ENCODE measurements at places on chromosomes 11 and 22.
A peak's percentile ranks its signal among the peaks of the same experiment; 100 is the strongest.

DNA sequence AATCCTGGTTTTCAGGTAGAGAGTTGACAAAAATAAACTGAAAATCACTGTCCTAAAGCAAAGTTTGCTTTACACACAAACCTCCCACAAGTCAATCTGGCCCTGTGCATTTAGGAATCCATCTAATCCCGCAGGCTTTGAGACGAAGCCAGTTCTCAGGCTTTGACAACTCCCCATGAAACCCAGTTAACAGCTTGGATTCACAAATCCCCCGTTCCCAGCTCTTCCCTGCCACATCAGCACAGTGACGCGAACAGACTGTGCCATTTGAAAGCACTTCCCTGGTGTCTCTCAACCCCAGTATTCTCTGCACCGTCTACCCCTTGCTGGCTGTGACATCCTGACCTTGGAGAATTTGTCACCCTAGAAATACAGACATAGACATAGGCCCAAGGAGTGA is 117.8 kb downstream of the OPCML start:
- no peaks in the 10 kb centered on the region for H3K27me3 ChIP-seq
- no peak overlapping the region for H3K4me3 ChIP-seq
- DNase-seq = no peak
- H3K27ac ChIP-seq = no peak overlapping the region

DNA sequence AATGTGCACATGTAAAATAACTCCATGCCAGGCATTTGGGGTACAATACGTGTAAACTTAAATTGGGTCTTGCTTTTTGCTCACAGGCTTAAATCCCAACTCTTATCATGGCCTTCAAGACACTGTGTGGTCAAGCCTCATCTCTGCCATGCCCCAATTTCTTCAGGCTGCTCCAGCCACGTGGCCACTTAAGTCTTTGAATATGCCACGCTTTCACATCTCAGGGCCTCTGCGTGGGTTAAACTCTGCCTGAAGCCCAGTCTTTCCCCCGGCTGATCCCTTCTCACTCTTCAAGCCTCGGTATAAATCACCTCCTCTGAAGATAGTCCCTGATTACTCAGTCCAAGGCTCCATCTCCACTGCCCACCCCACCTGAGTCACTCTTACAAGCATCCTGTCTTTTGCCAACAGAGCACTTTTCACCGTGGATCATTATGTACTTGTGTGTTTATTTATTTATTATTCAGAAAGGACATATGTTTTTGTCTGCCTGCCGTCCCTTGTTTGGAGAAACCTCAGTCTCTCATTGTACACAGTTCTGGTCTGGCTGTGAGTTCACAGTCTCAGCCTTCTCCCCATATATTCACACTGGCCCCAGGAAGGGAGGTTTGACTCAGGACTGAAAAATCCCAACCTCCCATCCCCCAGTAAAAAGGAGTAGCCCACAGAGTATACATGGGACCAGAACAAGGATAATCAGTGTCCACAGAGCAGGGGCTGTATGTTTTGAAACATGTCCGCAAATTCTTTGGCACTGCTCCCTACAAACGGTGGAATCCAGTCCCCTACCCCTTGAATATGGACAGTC is 344.7 kb downstream of the MN1 start:
- no peak overlapping the region for H3K4me3 ChIP-seq
- no peaks in the 10 kb centered on the region for H3K27me3 ChIP-seq
- no peak overlapping the region for H3K27ac ChIP-seq
- H3K36me3 ChIP-seq = no peaks in the 10 kb centered on the region

- no peaks in the 10 kb centered on the region for H3K27me3 ChIP-seq
- H3K27ac ChIP-seq = no peak overlapping the region
- H3K36me3 ChIP-seq = no peaks in the 10 kb centered on the region
- no peak for DNase-seq
Observed at GRCh38 chr11:16859651-16860050, 121.2 kb downstream of the C11orf58 start.

DNA sequence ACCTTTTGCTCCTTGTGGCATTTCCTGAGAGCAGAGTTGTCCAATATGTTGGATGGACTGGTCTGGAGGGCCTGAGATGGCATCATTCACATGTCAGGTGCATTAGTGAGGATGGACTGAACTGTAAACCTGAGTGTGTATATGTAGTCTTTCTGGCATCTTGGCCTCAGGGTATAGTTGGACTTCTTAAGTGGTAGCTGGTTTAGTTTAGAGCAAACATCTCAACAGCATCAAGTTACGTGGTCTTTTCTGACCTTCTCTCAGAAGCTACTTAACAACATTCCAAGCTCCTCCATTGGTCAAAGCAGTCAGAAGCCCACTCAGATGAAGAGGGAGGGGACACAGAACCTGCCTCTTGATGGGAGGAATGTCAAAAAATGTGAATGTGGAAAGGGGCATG is 829.9 kb downstream of the METTL15 start:
- no peak overlapping the region for H3K27ac ChIP-seq
- H3K4me1 ChIP-seq = no peaks in the 10 kb centered on the region
- H3K4me3 ChIP-seq = no peak overlapping the region
- no peak for DNase-seq

DNA sequence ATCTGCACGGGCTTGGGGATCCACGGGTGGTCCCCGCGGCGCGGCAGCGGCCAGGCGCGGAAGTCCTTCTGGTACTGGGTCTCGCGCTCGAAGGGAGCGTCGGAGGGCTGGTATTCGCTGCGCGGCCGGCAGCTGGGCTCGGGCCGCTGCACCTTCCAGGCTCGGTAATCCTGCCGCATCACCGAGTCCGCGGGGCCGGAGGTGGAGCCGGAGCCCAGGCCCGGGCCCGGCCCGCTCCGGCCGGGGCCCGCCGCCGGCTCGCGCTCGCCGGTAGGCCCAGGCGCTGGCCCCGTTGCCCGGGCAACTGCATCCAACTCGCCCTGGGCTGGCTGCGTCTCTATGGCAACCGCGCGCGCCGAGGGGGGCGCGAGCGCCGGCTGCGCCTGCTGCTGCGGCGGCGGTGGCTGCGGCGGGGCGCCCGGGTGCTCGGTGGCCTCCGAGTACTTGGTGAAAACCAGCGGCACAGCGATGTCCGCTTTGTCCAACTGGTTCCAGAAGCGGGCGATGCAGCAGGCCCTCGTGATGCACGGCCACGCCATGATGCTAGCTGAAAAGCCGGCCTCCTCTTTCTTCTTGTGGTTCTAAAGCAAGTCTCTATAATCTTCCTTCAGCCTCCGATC is 897 bp downstream of the MAP6 start:
- H3K27me3 ChIP-seq = no peaks in the 10 kb centered on the region
- H3K4me1 ChIP-seq = no peaks in the 10 kb centered on the region
- DNase-seq = peak; percentile 26

DNA sequence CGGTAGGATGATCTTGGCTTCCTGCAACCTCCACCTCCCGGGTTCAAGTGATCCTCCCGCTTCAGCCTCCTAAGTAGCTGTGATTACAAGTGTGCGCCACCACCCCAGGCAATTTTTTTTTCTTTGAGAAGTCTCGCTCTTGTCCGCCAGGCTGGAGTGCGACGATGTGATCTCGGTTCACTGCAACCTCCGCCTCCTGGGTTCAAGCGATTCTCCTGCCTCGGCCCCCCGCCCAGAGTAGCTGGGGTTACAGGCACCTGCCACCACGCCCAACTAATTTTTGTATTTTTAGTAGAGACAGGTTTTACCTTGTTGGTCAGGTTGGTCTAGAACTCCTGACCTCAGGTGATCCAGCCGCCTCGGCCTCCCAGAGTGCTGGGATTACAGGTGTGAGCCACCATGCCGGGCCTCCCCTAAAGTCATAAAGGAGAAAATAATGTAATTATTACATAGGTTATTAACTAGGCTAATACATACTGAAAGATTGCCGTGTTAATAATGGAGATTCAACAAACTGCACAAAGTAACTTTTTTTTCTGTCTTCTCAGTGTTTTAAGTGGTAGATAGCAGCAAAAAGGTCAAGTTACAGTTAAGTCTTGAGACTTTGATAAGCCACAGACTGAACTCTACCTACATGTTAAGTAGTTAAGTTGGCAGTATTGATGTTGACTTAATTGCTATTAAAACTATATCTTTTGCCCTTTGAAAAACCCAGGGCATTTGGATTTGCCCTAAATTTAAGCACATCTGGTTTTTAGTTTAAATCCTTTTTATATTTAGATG is 3.9 kb downstream of the CAPRIN1 start:
- no peak for DNase-seq
- H3K4me3 ChIP-seq = no peak overlapping the region
- peaks cover 8% of the 10 kb centered on the region for H3K4me1 ChIP-seq

- H3K27ac ChIP-seq = no peak overlapping the region
- H3K4me1 ChIP-seq = no peaks in the 10 kb centered on the region
- no peak for DNase-seq
- no peaks in the 10 kb centered on the region for H3K36me3 ChIP-seq
Observed at GRCh38 chr11:85127349-85127748, 499.8 kb downstream of the DLG2 start.

DNA sequence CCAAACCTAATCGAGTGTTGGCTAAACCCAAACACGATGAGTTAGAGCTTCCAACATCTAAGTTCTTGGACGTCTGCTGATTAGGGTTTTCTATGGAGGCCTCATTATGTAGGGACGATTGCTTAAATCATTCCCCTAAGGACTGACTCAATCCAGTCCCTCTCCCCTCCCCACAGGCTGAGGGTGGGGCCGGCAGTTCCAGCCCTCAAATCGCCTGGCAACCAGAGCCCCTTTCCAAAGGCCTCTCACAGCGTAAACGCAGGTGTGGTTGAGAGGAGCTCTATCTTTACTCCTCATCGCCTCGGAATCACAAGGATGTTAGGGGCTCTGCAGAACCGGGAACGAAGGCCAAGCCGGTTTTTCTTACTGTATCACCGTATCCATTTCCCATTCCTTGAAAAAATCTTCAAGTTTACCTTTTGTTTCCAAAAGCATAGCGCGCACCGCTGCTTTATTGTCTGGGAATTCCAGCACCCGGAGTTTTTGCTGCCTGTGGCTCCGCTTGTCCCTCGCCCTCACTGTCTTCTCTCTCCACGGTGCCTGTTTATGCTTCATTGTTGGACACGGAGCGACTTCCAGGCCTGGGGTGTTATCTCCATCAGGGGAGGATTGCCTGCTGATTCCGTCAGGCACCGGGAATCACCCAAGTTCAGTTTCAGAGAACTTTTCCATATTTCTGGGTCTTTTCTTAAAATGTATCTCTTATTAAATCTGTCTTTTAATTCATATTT is 13.8 kb upstream of the IFITM3 start:
- no peak overlapping the region for H3K27ac ChIP-seq
- no peaks in the 10 kb centered on the region for H3K36me3 ChIP-seq
- H3K27me3 ChIP-seq = no peaks in the 10 kb centered on the region
- H3K4me3 ChIP-seq = no peak overlapping the region

DNA sequence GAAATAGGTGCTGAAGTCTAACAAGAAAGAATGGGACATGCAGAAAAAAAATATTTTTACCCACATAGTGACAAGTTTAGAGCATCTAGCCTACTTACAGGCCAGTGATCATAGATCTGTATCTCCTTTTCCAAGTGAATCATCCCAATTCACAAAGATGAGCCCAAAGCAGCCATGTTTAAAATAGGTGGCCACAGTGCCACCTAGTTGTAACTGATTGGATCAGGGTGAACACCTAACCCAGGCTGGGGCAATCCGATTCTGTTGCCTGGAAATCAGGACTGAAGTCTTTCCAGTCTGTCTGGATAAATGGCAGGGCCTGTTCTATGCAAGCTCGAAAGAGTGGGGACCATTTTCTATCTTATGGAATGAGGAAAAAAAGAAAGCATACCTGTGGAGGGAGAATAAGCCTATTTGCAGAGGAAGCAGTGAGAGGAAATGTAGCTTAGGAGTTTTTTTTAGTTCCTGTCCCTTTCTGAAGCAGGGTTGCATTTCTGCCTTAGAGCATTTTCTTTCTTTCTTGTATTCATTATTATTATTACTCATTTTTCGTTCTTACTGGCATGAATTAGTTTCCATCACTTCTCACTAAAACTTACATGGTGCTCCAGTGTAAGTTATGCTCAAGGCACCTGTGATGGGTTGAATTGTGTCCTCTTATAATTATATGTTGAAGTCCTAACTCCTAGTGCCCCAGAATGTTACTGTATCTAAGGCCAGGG is 113.2 kb upstream of the RAG2 start:
- H3K27ac ChIP-seq = no peak overlapping the region
- H3K36me3 ChIP-seq = no peaks in the 10 kb centered on the region
- H3K4me1 ChIP-seq = no peaks in the 10 kb centered on the region
- H3K4me3 ChIP-seq = no peak overlapping the region
- no peaks in the 10 kb centered on the region for H3K27me3 ChIP-seq

- DNase-seq = no peak
- H3K4me3 ChIP-seq = no peak overlapping the region
- no peaks in the 10 kb centered on the region for H3K27me3 ChIP-seq
- H3K4me1 ChIP-seq = peaks cover 11% of the 10 kb centered on the region
- no peak overlapping the region for H3K27ac ChIP-seq
- no peaks in the 10 kb centered on the region for H3K36me3 ChIP-seq
Observed at GRCh38 chr22:23066200-23067022, 3.9 kb upstream of the GNAZ start.

GRCh38 chr11:66388780-66389386 is 17.3 kb upstream of the SLC29A2 start:
- H3K27me3 ChIP-seq = no peaks in the 10 kb centered on the region
- H3K36me3 ChIP-seq = no peaks in the 10 kb centered on the region
- no peaks in the 10 kb centered on the region for H3K4me1 ChIP-seq
- no peak overlapping the region for H3K4me3 ChIP-seq
- DNase-seq = peak; percentile 75

- H3K4me3 ChIP-seq = no peak overlapping the region
- peaks cover 6% of the 10 kb centered on the region for H3K4me1 ChIP-seq
- DNase-seq = no peak
- H3K27me3 ChIP-seq = no peaks in the 10 kb centered on the region
- peaks cover 41% of the 10 kb centered on the region for H3K36me3 ChIP-seq
Observed at GRCh38 chr11:64766881-64767280, 7.1 kb upstream of the PYGM start.

DNA sequence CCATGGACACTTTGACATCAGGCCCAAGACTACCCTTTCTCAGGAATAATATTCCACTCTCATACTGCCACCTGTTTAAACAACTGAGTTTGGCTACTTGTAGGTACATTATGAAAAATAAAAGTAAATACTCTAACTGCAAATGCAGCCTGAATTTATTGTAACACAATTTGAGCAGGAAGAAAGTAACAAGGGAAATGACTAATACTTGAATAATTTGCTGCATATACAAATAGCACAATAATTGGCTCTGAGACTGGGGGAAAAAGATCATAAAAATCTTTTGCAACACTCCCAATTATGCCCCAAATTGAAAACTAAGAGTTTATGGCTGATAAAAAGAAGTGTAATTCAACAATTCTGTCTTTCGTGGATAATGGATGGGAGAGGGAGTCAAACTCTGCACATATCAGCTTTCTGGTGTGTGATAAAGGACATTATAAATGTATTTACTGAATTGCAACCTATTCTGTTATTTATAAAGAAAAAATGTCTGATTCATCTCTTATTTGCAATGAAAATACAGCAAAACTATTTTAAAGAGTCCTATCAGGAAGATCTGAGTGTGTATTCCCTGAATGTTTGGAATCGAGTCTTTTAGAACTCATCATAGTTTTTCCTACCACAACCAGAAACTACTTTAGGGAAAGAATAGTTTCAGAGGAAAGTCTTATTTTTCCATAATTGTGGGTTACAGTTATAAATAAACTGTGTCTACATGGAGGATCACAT is 359.0 kb downstream of the JRKL start:
- no peak overlapping the region for H3K4me3 ChIP-seq
- no peaks in the 10 kb centered on the region for H3K27me3 ChIP-seq
- no peaks in the 10 kb centered on the region for H3K36me3 ChIP-seq
- H3K4me1 ChIP-seq = no peaks in the 10 kb centered on the region
- no peak overlapping the region for H3K27ac ChIP-seq
- DNase-seq = no peak
